ENCODE measurements at places on chromosomes 2 and 18. TPM values are rescaled to one million over a fixed set of nuclear protein-coding genes. Genes with fewer than 3 reads are reported as not detected.

- H3K4me3 ChIP-seq, result no peak overlapping the region
- H3K36me3 ChIP-seq, result no peaks in the 10 kb centered on the region
- no peaks in the 10 kb centered on the region for H3K4me1 ChIP-seq
- no peak for DNase-seq
Observed at GRCh38 chr2:177712462-177712861, 319.9 kb downstream of the AGPS start.

DNA sequence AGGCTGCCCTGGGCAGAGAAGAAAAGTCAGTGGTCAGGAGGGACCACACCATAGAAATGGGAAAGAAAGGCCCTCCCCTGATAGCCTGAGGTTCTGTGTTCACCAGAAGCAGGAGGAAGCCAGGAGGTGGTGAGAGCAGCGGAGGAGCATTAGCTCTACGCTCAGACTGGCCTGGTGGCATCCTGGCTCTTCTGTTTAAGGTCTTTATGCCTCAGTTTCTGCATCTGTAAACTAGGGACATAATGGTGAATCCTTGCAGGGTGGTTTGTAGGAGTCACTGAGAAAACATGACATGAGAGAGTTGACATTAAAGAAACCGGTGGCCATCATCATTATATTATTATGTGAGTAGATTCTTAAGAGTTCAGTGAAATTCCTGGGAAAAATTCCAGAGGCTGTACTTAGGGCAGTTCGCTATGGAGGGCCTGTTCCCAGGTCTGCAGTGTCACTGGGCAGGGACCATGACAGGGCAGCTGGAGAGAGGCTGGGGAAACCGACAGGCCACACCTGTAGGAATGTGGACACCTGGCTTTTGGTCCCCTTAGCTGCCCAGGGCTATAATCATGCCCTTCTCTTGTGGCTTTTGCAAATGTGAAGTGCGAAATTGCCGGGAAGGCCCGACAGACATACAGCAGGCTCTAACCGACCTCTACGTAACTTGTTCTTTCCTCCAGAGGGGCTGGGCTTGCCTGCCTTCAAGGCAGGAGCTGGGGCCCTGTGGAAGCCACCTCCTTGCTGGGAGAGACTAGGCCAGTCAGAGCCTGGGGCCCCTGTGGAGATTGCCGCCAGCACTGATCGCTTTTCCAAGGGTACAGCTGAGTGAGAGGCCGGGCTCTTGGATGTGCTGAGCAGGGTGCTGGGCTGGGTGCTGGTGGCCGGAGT lies 31.0 kb downstream of the GLI2 start:
- no peaks in the 10 kb centered on the region for H3K27me3 ChIP-seq
- no peak overlapping the region for H3K27ac ChIP-seq
- no peaks in the 10 kb centered on the region for H3K36me3 ChIP-seq
- DNase-seq, result no peak

DNA sequence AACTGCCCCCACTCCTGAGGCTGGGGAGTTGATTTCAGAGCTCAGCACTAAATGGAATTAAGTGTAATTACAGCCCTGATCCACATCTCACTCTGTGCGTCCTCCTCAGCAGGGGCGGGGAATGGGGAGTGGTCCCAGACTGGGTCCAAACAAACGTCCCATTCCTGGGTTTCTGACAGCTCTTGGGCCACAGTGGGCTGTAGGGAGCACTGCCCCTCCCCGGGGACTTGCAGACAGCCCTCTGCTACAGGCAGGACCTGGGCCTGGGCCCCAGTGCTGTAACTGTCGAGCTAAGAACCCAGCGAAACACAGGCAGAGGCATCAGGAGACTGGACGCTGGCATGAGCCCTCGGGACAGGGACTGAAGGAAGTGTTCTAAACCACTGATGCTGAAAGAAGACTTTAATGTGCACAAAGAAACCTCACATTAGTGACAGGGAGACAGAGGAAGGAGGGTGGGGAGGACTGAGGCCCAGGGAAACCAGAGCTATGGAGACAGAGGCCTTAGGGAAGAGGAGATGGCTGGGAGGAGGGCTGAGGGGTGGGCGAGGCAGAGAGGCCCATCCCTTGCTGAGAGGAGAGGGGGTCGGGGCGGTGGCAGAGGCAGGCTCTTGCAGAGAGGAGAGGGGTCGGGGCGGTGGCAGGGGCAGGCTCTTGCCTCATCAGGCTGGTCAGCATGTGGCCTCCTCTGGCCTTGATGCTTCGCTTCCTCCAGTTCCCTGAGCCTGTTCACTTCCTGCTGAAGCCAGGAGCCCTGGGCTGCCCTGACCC lies 5.8 kb upstream of the SEMA4C start:
- DNase-seq, result no peak
- H3K4me1 ChIP-seq, result peaks cover 33% of the 10 kb centered on the region
- H3K4me3 ChIP-seq, result no peak overlapping the region
- no peak overlapping the region for H3K27ac ChIP-seq
- H3K27me3 ChIP-seq, result no peaks in the 10 kb centered on the region
- H3K36me3 ChIP-seq, result no peaks in the 10 kb centered on the region

Gene C2orf78
- not detected for total RNA-seq

Gene ANKRD30BL
- 2.2 TPM for total RNA-seq

Gene POLE4
- total RNA-seq, result 63.4 TPM

Gene CLHC1
- 9.1 TPM for total RNA-seq

Gene SLC19A3
- 4.2 TPM for total RNA-seq
